NCI-H2171 (cell line): ENCODE measurements at places on chromosomes 4 and X.

DNA sequence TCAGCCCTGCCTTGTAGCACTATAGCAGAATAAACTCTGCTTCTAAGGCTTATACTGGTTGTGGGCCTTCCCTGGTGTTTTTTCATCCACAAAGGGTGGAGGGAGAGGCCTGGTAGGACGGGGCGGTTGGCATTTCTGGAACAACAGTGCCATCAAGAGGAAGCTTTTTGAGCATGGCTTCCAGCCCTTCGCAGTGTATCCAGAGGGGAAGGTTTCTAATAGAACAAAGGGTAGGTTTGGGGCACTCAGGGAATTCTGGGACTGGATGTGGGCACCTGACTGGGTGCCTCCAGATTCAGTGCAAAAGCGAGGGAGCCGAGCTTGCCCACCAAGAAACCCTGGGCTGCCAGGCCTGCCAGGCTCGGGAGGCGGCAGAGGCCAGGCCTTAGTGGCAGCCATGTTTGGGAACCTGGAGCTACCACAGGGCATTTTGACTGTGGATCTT lies 229.6 kb upstream of the AGTR2 start:
- peak; percentile 54 for DNase-seq

- no peak for DNase-seq
Observed at GRCh38 chr4:148162519-148162918, 279.7 kb downstream of the NR3C2 start.

GRCh38 chr4:88382621-88383020 lies 4.0 kb downstream of the HERC6 start:
- DNase-seq = no peak

GRCh38 chr4:108031427-108032083 lies 41.9 kb downstream of the HADH start:
- no peak for DNase-seq

DNA sequence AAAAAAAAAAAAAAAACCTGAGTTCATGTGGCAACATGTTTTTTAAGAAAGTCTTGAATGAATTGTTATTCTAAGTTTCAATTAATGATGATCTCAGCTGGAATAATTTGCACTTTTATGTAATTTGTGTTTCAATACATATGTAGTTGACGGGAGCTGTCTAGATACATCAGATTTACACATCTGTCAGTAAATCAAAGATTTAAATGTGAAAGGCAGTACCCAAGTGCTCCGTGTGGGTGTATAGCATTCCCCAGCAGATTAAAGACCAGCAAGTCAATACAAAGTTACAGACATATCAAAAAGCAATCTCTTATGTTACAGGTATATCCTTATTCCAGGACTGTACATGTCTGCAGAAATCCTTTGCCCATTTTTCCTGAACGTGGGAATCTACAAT lies 35.2 kb downstream of the SYNPO2 start:
- no peak for DNase-seq

DNA sequence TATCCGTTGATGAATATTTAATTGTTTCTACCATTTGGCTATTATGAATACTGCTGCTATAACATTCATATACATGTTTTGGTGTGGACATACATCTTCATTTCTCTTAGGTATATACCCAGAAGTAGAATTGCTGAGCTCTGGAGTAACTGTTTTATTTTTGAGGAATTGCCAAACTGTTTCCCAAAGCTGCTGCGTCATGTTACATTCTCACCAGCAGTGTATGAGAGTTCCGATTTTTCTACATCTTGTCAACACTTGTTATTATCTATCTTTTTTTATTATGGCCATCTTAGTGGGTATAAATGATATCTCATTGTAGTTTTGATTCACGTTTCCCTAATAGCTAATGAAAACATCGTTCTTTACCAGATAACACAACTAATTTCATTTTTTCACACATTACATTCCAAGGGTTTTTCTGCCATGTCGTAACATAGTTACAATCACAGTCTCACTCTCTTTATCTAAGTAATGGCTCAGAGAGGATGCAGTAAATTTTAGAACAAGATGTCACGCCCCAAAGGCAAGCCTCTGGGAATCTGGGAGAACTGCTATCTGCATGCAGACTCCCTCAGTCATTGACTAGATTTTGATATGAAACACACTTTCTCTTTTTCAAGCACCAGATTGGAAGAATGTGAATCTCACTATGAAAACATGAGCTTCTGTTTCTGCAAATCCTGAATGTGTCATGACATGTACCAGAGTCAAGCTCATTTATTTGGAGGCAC lies 10.3 kb downstream of the ARHGAP6 start:
- DNase-seq = no peak

- no peak for DNase-seq
Observed at GRCh38 chr4:24805067-24805466, 9.7 kb downstream of the SOD3 start.

- no peak for DNase-seq
Observed at GRCh38 chr4:54152846-54153600, 53.1 kb downstream of the GSX2 start.

- DNase-seq = peak; percentile 2
Observed at GRCh38 chr4:104860238-104861123, 286.2 kb upstream of the TET2 start.

DNA sequence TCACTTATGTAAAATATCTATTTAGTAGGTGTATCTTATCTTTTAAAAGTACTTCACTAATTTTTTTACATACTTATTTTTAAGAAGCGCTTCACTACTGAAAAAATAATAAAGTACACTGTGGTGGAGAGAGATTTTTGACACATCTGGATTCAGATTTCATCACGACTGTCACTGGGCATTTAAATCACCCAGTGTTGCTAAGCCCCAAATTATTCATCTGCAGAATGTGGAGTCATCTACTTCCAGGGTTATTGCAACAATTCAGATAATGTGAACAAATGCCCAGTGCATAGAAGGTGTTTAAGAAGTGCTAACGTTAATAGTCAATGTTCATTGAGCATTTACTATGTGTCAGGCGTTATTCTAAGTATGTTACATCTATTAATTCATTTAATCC lies 41.8 kb downstream of the AASDH start:
- no peak for DNase-seq

GRCh38 chrX:135437867-135438733 lies 16.4 kb downstream of the SMIM10L2A start:
- DNase-seq = no peak

- DNase-seq = no peak
Observed at GRCh38 chr4:124713185-124713592, 657 bp upstream of the ANKRD50 start.
